NCI-H345 (cell line): ENCODE measurements at places on chromosomes 7 and 10.

GRCh38 chr10:79184145-79184625 is 115.4 kb downstream of the ZMIZ1 start:
- no peak for DNase-seq

- DNase-seq, result no peak
These were observed at the start of gene GNG11 for GRCh38 chr7:93921607-93922566. GNG11 (plus strand) TSS chr7:93921735; CDS start chr7:93922138, 403 bp downstream.

- no peak for DNase-seq
These were observed 39.6 kb downstream of the CUL2 start for GRCh38 chr10:35050568-35050967.

- DNase-seq, result no peak
These were observed 175.4 kb downstream of the SORCS3 start for GRCh38 chr10:104816501-104816900.

DNA sequence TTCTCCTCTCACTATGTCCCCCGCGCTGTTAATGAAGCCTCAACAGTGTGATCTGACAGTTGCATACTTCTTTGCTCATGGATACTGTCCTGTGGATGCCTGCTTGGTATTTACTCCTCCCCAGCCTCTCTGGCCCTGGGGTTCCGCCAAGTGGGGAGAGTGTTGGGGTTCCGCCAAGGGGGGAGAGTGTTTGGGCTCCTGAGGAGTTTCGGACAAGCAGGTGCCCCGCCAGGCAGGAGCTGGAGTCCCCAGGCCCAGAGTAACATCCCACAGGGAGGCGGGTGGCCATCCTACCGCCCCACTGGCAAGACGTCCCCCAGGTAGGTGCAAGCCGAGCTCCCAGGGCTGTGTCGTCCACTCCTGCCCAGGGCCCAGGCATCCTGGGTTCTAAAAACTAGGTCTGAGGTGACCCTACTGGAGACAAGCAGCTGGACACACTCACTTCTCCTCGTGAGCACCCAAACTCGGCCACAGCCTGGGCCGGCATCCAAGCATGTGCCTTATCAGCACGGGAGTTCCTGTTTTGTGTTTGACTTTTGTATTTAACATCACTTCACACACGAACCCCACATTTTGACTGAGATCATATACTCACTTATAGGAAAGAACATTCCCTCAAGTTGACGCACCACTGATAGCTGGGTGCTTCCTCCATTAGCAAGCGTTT is 34.2 kb downstream of the CAMK2B start:
- no peak for DNase-seq

GRCh38 chr10:102436312-102436711 is 3.9 kb upstream of the CUEDC2 start:
- no peak for DNase-seq

- DNase-seq, result peak; percentile 79
These were observed at the start of gene TES for GRCh38 chr7:116210345-116211005. TES (plus strand) TSS chr7:116210539; CDS start chr7:116210708, 169 bp downstream.

DNA sequence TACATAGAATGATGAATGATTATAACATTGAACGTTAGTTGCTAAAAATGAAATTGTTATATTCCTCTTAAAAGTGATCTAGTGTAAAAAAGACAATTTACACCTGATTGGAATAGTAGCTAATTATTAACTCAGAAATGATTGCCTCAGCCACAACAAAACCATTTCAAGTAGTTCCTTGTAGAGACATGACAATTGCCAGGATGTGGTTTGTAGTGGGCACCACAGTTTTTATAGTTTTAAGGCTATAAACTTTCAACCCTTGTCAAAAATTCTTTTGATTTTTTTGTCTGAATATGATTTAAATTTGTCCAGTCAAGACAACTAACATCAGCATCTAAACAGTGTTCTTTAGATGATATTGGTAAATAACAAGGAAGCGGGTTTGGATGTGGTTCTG is 145.2 kb downstream of the SUGCT start:
- DNase-seq, result no peak

GRCh38 chr10:122368502-122369254 is 5.8 kb upstream of the PLEKHA1 start:
- DNase-seq, result no peak

DNA sequence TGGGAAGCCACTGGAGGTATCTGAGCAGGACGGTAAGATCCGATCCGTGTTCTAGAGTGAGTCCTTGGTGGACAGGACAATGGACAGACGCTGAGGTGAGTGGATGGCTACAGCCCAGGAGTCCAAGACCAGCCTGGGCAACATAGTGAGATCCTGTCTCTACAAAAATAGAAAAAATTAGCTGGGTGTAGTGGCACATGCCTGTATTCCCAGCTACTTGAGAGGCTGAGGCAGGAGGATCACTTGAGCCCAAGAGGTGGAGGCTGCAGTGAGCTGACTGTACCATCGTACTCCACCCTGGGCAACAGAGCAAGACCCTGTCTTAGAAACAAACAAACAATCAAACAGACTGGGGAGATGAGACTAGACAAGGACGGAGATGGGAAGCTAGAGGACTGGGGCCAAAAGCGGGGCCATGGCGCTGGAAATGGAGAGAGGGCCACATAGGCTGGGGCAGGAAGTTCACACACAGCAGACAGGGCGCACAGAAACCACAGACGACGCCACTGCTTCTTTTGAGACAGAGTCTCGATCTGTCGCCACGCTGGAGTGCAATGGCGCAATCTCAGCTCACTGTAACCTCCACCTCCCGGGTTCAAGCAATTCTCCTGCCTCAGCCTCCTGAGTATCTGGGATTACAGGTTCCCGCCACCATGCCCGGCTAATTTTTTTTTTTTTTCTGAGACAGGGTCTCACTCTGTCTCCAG is 24.7 kb downstream of the DAGLB start:
- DNase-seq, result no peak
